ENCODE measurements at places on chromosomes 2 and 18. TPM values are rescaled to one million over a fixed set of nuclear protein-coding genes. Genes with fewer than 3 reads are reported as not detected.

ERFE gene
- 0.96 TPM for total RNA-seq

DNA sequence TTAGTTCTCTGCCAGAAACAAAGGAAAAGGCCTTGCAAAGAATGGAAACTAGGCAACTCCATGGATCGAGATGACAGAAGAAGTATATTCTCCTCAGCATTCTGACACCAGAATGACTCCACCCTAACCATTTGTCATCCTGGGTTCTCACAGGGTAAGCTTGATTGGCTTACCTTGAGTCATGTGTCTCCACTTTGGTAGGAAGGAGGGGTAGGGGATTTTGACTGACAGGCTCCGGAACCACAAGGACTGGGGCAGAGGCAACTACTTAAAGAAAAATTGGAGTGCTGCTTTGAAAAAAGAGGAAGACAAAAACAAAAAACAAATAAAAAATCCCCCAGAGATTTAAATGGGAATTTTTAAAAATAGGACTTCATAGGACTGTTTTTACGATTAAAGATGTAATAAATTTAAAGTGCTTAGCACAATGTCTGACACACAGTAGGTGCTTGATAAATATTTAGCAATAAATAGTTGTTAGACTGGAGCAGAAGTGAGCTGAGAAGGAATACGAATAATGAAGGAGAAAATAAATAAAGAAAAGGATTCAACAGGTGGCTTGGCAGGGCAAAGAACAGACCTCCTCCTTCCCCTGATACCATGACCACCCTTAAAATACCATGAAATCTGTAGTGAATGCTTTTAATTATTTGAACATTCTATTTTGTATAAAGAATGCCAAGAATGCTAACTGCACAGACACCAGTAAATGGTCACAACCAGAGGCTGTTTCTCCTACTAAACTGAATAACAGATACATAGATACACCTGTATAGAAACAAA lies 230.2 kb downstream of the CDCA7 start:
- no peaks in the 10 kb centered on the region for H3K27me3 ChIP-seq
- H3K27ac ChIP-seq, result no peak overlapping the region
- no peaks in the 10 kb centered on the region for H3K36me3 ChIP-seq
- no peak for DNase-seq
- no peak overlapping the region for H3K4me3 ChIP-seq
- H3K4me1 ChIP-seq, result no peaks in the 10 kb centered on the region

- DNase-seq, result no peak
- peaks cover 1% of the 10 kb centered on the region for H3K4me1 ChIP-seq
- H3K4me3 ChIP-seq, result no peak overlapping the region
- H3K27ac ChIP-seq, result no peak overlapping the region
These were observed 29.6 kb downstream of the DOK1 start for GRCh38 chr2:74584088-74584645.

DNA sequence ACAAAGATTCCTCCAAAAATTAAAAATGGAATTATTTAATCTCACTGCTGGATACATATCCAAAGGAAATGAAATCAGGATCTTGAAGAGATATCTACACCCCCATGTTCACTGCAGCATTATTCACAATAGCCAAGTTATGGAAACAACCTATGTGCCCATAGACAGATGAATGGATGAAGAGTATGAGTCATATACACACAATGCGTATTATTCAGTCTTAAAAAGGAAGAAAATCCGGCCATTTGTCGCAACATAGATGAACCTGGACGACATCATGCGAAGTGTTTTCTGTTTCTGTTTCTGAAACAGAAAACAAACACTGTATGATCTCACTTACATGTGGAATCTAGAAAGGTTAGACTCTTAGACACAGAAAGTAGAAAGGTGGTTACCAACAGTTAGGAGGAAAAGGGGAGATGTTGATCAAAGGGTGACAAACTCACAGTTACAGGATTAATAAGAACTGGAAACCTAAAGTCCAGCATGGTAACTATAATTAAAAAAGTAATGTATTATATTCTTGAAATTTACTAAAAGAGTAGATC lies 87.8 kb upstream of the ERBB4 start:
- no peak for DNase-seq
- H3K4me3 ChIP-seq, result no peak overlapping the region
- H3K4me1 ChIP-seq, result no peaks in the 10 kb centered on the region
- no peaks in the 10 kb centered on the region for H3K36me3 ChIP-seq

DNA sequence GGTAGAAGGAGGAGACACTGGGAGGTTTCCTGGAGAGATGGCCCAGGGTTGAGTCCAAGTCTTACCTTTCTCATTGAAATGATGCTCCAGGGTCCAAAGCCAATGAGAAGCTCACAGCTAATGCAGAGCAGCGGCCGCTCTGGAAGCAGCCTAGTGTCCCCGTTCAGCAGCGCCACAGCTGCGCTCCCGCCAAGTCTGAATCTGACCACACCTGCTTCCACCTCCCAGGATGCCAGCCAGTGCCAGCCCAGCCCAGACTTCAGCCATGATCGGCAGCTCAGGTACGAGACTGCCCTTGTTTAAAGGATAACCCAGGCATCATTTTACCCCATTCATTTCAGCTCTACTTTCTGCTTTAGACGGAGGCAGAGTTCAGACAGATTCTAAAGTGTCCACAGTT lies 11.9 kb upstream of the RPL31 start:
- no peak for DNase-seq
- no peaks in the 10 kb centered on the region for H3K4me1 ChIP-seq
- H3K4me3 ChIP-seq, result no peak overlapping the region
- no peaks in the 10 kb centered on the region for H3K27me3 ChIP-seq
